Fibroblast of skin of left quadriceps (primary cell): ENCODE measurements at places on chromosomes 4 and X.
A peak's percentile ranks its signal among the peaks of the same experiment; 100 is the strongest.

- no peak for DNase-seq
Observed at GRCh38 chr4:41878170-41878969, 56.9 kb upstream of the TMEM33 start.

DNA sequence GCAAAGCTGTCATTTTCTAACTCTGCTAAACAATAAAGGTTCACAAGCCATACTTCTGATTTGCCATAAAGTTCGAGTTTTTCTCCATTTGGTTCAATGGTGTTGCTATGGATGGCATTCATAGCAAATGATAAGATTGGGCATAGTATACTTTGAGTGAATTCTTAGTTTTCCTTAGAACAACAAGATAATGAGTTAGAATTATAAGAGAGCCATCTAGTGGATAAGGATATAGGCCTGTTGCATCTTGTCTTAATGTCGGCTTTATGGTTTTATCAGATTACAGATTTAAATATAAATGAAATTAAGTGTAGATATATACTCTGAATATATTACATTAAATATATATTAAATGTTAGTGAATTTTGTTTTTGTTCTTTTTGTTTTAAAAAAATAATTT, 644.6 kb downstream of the IL1RAPL1 start:
- DNase-seq, result no peak

GRCh38 chrX:110743679-110744340, 51.8 kb downstream of the CHRDL1 start:
- no peak for DNase-seq

DNA sequence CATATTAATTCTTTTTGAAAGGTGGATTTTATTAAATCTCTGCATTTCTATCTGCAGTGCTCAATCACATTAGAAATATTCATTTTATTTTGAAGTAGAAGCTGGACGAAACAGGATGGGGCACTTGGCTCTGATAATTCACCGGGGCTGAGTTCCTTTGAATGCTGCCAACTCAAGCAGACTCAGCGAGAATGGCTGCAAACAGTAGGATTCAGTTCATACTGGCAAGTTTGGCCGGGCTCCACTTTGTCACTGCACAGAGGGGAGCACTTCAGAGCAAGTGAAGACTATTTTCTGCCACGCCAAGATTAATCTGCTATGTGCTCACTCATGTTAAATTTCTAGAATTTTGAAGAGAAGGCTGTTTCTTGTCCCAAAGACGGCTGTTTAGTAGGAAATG, 30.7 kb upstream of the KLHL8 start:
- no peak for DNase-seq

DNA sequence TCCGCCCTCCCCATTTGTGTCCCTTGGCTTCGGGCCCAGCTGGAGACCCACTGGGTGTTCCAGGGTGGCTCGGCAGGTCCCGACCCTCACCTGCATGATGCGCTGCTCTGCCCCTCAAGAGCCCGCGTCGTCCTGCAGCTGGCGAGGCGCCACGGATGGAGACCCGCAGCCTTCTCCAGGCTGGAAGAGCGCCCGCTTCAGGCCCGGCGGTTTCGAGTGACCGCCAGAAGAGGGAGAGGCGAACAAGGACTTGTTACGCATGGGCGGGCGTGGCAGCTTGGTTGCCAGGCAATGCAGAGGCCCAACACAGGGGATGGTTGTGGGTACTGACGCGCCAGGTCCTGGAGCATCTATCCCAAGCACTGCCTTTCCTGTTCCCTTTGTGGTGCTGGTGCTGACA, at the start of gene PDCL2:
Gene PDCL2 (minus strand): TSS at position 232 of the 400 bp plus-strand sequence. CDS start 136 bp downstream, at position 96.
- no peak for DNase-seq

- DNase-seq, result peak; percentile 63
Observed at GRCh38 chrX:134753718-134754008, 95.4 kb upstream of the PLAC1 start.

GRCh38 chrX:18677161-18677869, 5.4 kb upstream of the RS1 start:
- no peak for DNase-seq

- no peak for DNase-seq
Observed at GRCh38 chr4:111546881-111547280, 598.4 kb upstream of the FAM241A start.

DNA sequence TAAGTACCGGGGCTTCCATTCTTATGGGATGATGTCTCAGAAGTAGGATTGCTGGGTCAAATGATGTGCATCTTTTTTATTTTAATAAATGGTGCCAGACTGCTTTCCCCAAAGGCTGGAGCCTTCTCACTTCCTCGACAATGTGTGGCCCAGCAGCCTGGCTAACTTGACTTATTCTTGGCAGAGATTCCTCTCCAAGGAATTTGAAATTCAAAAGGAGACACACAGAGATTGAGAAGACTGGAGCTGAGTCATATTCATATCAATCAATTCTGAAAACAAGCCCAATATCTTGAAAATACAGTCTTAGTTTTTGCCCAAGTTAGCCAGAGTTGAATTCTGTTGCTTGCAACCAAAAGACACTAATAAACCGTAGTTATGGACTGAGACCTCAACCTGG, 10.8 kb upstream of the PJA1 start:
- no peak for DNase-seq

DNA sequence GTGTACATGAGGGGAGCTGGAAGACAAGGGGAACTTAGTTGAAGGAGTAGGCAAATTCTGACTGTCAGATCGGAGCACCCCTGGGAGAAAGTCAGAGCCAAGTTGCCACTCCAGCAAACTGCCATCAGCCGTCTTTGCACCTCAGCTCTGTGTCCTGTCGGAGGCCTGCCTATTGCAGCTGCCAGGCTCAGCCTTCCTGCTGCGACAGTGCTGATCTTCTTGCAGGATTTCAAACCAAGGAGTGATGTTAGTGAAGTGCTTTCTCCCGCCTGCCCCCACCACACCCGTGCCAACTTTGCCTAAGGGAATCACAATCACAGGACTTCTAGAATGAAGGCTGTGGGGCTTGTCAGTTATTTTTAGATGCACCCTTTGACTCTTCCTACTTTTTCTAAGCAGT, 185.3 kb downstream of the KIT start:
- DNase-seq, result no peak

- DNase-seq, result no peak
Observed at GRCh38 chr4:139740121-139740520, 74.5 kb downstream of the MGST2 start.

DNA sequence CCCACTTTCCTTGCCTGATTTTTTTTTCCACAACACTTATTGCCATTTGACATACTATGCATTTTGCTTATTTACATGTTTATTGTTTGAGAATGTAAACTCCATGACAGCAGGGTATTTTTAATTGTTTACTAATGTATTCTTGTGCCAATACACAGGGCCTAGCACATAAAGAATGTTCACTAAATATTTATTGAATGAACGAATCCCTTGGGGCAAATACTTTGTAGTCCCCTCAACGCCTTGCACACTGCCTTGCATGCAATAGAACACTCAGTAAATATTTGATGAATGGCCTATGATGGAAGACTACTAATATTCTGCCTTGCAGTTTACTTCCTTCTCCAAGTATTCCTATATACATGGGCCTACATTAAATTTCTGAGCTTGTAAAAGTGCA, 1.4 kb upstream of the PRPS1 start:
- DNase-seq, result no peak

- DNase-seq, result no peak
Observed at GRCh38 chr4:155762334-155762733, 3.5 kb downstream of the GUCY1B1 start.

- DNase-seq, result no peak
Observed at GRCh38 chr4:105504744-105505143, 30.9 kb upstream of the PPA2 start.

DNA sequence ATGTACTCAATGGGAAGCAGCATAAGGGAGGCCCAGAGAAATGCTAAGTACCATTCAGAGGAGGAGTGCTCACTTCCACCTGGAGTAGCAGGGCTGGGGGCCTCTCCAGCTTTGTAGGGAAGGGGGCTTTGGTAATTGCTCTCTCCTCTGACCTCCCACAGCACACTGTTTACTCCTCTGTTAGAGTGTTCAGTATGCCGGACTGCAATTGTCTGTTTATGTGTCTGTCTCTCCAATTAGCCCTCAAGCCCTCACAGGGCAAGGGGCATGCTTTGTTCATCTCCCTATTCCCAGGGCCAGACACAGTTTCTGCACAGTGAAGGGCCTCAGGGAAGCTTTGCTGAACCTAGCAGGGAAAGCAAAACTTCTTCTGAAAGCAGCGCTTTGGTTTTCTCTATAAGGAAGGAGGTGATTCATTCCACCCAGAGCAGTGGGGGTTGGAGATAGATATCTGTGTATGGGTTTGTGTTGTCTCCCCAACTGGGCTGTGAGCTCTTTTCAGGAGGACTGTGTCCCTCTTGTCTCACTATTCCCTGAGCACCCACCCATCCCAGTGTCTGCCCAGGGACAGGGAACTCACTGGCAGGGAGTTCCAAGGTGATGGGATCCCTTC, 50.0 kb upstream of the VMA21 start:
- DNase-seq, result no peak

GRCh38 chrX:107769581-107770317, 5.8 kb downstream of the TSC22D3 start:
- no peak for DNase-seq

- DNase-seq, result no peak
Observed at GRCh38 chrX:87727620-87728019, 210.0 kb downstream of the KLHL4 start.

- DNase-seq, result no peak
Observed at GRCh38 chr4:3339577-3339976, 46.8 kb downstream of the RGS12 start.

- no peak for DNase-seq
Observed at GRCh38 chr4:109599046-109599652, 39.1 kb downstream of the MCUB start.

DNA sequence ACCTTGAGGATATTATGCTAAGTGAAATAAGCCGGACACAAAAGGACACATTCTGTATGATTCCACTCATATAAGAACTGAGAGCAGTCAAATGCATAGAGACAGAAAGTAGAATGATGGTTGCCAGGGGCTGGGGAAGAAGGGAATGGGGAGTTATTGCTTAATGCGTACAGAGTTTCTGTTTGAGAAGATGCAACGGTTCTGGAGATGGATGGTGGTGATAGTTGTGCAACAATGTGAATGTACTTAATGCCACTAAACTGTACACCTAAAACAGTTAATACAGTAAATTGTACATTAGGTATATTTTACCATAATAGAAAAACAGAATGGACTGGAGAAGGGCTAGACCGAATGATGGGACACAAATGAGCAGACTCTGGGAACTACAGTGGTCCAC, 15.8 kb downstream of the MAOB start:
- DNase-seq, result no peak

GRCh38 chrX:25016361-25016671, 551 bp upstream of the ARX start:
- DNase-seq, result no peak

DNA sequence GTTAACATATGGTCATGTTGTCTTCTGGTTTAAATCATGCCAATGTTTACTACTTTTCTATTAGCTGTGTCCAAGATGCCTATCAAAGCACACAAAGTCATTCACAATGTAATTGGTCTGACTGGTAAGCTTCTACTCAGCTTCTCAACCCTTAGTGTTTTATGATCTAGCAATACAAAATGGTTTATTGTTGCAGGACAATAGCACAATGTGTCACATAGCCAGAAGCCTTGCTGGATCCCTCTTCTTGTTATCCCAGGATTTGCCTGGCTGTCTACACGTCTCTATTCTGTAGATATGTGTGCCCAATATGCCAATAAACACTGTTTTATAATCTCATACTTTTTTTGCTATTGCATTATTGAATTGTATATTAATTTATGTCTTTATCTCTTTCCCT, 1111.0 kb upstream of the AGA start:
- DNase-seq, result no peak

DNA sequence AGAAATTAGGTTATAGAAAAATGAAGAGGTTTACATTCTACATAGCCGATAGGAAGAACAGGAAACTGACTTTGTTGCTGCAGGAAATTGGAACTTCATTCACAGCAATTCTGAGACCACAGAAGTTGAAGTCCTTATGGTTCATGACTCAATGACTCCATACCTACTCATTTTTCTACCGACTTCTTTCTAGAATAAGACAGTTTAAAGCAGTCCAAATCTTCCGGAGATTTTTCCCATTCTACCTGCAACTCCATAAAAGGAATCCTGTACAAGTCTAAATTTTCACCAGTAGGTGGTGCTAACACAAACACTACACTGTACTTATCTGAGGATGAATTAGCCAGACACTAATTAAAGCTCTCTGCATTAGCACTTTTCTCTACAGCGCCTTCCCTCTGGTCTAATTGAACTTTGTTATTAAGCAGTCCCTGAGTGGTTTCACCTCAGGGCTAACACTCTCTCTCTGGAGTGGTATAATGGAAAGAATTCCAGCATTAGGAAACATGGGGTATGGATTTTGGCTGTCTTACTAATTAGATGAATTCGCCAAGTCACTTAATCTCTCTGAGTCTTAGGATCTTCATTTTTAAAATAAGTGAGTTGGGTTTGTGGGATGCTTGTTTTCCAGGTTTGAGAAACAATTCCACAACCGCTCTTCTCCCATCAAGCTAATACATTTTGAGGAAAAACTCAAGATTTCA, 167.9 kb downstream of the SMIM20 start:
- DNase-seq, result no peak

DNA sequence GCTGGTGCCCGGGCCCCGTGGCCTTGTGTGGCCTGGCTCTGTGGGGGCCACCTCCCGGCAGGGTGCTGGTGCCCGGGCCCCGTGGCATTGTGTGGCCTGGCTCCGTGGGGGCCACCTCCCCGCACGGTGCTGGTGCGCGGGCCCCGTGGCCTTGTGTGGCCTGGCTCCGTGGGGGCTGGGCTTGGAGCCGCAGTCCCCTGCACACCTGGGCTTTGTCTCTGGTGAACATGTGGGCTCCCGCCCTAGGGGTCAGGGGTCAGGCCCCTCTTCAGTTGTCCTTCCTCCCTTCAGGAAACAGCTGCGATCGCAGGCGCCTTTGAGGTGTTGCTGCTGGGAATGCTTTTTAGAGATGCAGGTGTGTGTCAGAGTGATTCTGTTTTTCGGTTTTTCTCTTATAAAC, 17.2 kb downstream of the UVSSA start:
- no peak for DNase-seq

- no peak for DNase-seq
Observed at GRCh38 chr4:181468451-181468850, 774.8 kb upstream of the TENM3 start.

DNA sequence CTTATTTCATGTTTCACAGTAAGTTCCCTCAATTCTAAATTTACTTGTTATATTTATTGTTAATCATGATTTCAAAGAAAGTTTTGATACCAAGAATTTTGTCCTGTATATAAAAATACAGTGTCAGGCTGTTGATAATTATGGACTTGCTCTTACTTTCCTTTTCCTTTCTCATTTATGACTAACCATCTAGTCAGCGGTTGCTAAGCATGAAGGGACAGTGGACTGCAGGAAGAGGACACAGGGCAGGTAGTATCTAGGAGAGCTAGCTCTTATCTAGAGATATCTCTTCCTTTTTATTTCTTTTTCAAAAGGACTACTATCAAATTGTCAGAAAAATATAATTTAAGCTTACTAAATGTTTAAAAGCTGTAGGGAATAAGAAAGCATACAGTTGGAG, 1.6 kb downstream of the OPRPN start:
- DNase-seq, result no peak
